ENCODE measurements at places on chromosomes 2 and 18.
A peak's percentile ranks its signal among the peaks of the same experiment; 100 is the strongest.

- DNase-seq = peak; percentile 71
Measured at GRCh38 chr2:45699032-45699658, 47.7 kb downstream of the PRKCE start.

GRCh38 chr18:45589356-45590035 is 25.8 kb upstream of the SLC14A2 start:
- DNase-seq = peak; percentile 98

DNA sequence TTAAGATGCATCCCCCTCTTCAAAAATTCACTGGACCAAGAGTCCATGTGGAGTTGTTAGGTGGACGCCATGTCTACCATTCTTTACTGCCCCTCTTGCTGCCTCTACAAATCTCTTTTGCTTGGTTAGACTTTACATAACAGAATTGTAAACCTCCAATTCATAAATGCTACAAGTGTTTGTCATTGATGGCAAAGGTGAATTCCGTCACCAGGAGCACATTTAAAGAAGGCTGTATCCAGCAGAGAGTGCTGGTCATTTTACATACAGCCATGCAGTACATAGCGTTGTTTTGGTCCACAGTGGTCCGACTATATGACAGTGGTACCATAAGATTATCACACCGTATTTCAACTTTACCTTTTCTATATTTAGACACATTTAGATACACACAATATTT is 274.5 kb downstream of the MYCN start:
- DNase-seq = no peak

- DNase-seq = no peak
Measured at GRCh38 chr2:234588054-234588430, 91.2 kb upstream of the ARL4C start.

GRCh38 chr2:38375696-38376345 is 1.3 kb downstream of the ATL2 start:
- peak; percentile 14 for DNase-seq

GRCh38 chr2:237354892-237355291 is 59.1 kb downstream of the COL6A3 start:
- peak; percentile 49 for DNase-seq

- DNase-seq = no peak
Measured at GRCh38 chr2:16625759-16626158, 39.9 kb downstream of the CYRIA start.

DNA sequence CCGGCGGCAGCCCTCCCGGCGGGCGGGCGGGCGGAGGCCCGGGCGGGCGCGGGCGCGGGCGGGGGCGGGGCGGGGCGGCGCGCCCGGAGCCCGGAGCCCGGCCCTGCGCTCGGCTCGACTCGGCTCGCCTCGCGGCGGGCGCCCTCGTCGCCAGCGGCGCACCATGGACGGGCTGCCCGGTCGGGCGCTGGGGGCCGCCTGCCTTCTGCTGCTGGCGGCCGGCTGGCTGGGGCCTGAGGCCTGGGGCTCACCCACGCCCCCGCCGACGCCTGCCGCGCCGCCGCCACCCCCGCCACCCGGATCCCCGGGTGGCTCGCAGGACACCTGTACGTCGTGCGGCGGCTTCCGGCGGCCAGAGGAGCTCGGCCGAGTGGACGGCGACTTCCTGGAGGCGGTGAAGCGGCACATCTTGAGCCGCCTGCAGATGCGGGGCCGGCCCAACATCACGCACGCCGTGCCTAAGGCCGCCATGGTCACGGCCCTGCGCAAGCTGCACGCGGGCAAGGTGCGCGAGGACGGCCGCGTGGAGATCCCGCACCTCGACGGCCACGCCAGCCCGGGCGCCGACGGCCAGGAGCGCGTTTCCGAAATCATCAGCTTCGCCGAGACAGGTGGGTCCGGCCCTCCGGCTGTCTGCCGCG is at the start of gene INHBB:
INHBB (plus strand) TSS at position 111 of the 641 bp plus-strand sequence; CDS start at position 164, 53 bp downstream.
- no peak for DNase-seq

GRCh38 chr2:159155791-159156190 is 130.7 kb downstream of the WDSUB1 start:
- DNase-seq = no peak

- peak; percentile 92 for DNase-seq
Measured at GRCh38 chr2:45024600-45025291, 15.5 kb upstream of the SIX2 start.

- DNase-seq = peak; percentile 74
Measured at GRCh38 chr2:208363485-208363884, 43.1 kb upstream of the PTH2R start.

DNA sequence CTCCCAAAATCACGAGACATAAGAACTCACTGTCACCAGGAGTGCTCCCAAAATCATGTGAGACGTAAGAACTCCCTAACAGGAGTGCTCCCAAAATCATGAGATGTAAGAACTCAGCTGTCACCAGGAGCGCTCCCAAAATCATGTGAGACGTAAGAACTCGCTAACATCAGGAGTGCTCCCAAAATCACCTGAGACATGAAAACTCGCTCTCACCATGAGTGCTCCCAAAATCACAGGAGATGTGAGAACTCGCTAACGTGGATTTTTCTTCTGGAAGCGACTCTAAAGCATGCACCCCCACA is 53.1 kb downstream of the CTDP1 start:
- no peak for DNase-seq

GRCh38 chr2:28692411-28692810 is 59.2 kb upstream of the PPP1CB start:
- DNase-seq = no peak

GRCh38 chr2:101983486-101983885 is 8.3 kb upstream of the IL1R2 start:
- peak; percentile 51 for DNase-seq

DNA sequence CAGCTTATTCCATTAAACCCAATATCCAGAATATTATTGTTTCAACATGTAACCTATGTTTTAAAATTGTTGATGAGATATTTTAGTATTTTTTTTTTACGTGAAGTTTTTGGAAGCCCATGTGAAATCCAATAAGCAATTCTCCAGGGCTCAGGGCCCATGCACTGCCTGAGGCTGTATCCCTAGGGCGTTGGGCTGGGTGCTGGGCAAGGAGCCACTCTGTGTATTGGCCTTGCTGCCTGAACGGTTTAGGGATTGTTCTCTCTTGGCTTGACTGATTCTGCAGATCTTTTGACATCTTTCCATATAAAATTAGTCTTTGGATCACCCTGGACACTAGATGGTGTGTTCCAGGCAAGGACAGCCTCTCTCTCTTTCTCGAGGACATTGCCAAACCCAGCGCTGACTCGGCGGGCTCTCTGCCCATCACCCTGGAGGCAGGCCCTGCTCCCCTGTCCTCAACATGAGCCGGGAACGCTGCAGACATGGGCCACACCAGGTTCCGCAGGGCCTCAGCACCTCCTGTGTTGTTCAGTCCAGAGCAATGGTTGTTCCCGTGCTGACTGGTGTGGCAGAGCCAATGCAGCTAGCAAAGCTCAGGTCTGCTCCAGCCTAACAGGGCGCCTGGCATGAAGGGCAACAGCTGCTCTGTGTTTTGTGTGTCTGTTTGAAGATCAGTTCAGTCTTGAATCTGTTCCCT is 163.0 kb downstream of the SEPTIN10 start:
- DNase-seq = no peak

- no peak for DNase-seq
Measured at GRCh38 chr18:62182220-62182619, 4.6 kb downstream of the PIGN start.

DNA sequence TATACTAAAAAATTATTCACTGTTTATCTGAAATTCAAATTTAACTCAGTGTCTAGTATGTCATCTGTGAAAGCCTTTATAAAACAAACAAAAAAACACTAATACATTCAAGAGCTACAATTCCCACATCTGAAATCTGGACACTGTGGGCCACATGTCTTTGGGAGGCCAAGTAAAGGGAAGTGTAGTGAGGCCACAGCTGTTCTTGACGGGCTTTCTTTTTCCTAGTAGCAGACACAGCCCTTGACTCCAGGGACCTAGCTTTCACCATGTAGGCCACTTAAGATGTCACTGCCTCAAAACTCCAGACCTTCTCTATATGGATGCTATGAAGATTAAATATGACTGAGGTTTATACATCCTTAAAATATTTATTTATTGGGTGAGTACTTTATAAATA is 91.1 kb downstream of the RBMS1 start:
- no peak for DNase-seq

- DNase-seq = no peak
Measured at GRCh38 chr2:75896779-75897366, 186.2 kb upstream of the GCFC2 start.

DNA sequence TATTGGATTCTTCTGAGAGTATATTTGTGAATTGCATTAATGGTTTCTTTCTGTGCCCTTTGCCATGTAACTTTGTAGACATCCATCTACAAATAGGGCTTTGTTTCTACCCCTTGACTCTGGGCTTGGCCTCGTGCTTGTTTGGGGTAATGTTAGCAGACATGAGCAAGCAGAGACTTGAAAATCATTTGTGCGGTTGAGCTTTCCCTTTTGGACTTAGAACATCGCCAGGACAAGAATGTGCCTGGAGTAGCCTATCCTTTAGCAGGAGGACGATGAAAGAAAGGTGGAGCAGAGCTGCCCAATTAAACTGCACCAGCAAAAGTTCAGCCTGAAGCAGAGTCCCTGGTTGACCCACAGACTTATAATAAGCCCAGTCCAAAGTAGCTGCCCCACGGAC is 785.9 kb downstream of the EPHA4 start:
- DNase-seq = no peak
